Ascending aorta (tissue), 2 donors: ENCODE measurements at places on chromosomes 4 and X.

DNA sequence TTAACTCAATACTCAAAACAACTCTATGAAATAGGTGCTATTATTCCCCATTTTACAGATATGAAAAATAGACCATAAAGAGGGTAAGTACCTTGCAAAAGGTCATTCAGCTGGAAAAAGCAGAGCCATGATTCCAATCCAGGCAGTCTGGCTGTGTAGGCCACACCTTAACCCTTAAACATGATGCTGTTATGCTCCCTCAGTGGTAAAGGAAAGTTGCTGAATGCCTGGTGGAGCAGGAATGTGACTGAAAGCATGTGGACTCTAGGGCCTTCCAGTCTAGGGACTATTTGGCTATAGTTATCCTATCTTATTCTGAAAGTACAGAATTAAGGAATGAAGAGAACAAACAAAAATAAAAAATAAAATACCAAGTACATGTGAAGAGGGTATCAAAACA lies 19.6 kb downstream of the RP2 start:
- no peak for DNase-seq

DNA sequence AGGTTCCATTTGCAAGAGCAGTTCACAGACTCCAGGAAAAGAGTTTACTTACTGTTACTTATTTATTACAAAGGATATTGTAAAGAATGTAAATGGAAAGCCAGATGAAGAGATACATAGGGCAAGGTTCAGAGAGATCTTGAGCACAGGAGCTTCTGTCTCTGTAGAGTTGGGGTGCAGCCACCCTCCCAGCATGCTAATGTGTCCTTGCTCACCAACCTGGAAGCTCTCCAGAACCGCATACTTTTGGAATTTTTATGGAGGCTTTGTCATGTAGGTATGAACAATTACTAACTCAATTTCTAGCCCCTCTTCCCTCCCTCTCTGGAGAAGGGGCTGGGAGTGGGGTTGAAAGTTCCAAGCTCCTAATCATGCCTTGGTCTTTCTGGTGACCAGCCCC lies 857.2 kb downstream of the RPA4 start:
- no peak for DNase-seq

GRCh38 chrX:15413101-15413500 lies 28.9 kb upstream of the VEGFD start:
- no peak for DNase-seq

DNA sequence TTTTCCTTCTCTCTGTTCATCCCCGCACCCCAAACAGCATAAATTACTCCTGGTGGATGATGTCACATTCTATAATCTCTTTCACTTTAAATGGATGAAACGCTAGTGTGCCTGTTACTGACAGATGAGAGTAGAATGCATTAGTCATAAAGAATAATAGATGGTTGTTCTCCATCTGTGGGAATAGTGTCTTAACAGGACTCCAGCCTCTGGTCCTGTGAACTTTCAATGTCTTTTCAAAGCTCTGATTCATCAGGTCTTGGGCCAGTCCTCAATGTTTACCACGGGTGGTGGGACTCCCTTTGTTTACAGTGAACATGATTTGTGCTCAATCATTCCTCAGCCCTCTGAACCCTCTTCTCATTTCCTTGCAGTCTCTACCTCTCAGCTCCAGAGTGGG lies 182.6 kb downstream of the GABRB1 start:
- DNase-seq: no peak

DNA sequence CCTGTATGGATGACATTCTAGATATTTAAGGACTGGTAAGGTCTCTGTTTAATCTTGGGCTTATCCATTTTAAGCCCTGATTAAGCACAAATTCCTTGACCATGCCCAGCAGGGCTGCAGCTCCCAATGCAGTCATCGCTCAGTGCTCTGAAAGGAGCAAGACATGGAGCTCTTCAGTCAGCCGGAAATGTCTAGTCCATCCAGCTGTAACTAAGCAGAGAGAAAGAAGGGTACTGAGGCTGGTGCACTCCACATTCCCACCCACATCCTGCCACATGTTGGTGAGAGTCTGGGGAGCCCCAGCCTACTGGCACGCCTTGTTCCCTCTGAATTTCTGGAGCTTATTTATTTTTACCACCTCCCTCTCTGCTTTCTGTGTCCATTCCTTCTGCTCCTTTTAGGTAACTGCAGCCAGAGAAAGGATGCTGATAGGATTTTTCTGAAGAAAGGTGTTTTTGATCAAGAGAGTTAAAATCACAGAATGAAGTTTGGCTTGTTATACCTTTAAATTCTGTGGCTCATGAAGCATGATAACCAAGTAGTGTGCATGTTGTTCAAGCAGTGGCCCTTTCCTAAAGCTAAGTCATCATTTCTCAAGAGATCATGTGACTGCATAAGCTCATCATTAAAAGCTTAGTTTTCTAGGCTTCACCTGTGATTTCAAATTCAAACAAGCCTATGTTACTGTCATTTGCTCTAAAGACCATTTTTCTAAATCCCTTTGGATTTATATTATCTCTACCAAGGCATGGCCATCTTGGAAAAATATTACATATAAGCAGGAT lies 74.0 kb downstream of the GALNT7 start:
- DNase-seq: no peak

DNA sequence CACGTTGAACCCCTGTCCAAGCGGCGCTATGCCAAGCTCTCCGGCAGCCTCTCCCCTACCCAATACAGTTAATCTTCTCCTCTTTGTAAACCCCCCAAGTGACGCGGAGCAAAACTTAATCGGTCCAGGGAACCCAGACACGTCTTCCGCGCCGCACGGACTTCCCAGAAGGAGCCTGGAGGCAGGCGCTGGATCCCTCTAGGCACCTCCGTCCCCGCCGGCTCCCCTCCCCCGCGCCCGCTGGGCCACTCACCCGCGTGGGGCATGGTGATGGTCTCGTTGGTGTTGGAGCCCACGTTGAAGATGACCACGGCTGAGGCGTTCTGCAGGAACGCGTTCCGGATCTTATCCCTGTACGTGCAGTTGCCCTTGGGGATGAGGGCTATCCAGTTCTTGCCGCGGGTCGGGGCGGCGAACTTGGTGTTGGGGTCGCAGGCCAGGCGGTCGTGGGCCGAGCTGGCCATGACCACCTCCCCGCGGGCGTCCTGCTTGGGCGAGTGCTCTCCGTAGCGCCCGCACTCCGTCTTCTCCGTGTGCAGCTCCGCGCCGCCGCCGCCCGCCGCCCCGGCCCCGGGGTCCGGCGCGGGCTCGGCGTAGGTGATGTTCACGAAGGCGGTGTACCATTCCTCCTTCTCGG lies 1.1 kb downstream of the RNF150 start:
- DNase-seq: no peak

- DNase-seq: no peak
Measured at GRCh38 chr4:189206953-189207352, 733.7 kb upstream of the FRG1 start.

GRCh38 chr4:152290366-152290921 lies 245.4 kb downstream of the FBXW7 start:
- no peak for DNase-seq

DNA sequence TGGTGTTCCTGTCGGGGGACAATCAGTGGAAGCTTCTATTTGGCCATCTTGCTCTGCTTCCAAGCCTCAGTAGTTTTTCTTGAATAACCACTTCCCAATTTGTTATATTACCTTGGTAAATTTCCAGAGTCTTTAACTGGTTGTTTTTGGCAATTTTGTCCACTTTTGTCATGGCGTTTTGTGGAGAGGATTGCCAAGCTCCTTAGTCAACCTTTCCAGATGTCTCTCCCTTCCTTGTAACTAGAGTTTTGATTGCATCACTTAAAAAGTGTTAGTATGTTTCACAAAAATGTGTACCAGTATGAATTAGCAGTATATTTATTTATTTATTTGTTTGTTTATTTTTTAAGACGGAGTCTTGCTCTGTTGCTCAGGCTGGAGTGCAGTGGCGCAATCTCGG lies 15.8 kb upstream of the UXT start:
- DNase-seq: no peak

DNA sequence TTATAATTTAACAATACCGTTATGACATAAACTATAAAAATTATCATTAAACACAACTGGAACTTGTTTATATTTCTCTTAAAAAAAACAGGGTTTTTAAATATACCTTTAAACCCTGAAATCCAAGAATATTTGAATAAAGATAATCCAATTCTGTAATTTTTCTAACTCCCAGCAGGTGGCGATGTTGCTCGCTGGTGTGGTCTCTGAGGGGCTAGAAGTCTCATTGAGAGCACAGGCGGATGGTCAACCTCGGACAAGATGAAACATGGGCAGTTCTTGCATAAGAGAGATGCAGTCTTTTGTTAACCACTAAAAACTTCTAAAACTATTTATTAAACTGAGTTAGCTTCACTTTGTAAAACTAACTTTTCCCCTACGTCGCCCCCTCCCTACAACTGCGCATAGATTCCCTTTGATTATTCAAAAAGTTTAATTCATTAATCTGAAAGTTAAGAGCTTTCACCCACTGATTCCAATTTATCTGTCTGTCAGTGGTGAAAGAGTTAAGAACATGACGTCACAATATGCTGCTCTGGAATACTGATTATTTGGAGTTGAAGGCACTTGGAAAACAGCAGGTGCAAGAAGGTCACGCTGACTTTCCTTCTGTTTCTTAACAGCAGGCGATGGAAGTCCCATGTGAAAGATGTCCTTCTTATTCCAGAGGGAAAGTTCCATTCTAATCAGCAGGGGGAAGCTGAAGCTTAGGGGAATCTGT lies 29.5 kb downstream of the DMP1 start:
- no peak for DNase-seq

- no peak for DNase-seq
Measured at GRCh38 chr4:7062816-7063215, 5.0 kb downstream of the GRPEL1 start.

DNA sequence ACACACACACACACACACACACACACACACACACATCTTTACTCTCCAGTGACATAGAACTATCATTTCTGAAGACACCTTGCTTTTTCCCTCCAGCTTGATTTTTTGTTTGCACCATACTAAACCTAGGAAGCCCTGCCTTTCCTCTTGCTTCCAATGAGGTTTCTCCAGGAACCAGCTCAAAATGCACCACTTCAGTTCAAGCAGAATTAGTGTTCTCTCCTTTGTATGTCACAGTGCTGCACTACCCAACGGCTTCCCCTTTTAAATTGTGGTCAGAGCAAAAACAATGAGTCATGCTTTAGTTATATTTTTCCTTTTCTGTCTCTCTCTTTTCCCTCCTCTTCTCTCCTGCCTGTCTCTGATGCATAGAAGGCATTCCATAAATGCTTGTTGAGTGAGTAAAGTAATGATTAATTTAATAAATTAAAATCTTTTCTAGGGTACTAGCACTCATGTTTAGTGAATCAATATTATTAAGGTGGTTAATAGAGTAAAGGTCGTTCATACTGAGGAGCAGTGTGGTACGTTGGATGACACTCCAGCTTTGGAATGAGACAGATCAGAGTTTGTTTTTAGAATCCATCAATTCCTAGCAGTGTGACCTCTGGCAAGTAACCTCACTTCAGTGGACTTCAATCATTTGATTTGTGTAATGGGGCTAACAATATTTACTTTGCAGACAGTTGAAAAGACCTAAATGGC lies 5.9 kb downstream of the RTL3 start:
- no peak for DNase-seq

DNA sequence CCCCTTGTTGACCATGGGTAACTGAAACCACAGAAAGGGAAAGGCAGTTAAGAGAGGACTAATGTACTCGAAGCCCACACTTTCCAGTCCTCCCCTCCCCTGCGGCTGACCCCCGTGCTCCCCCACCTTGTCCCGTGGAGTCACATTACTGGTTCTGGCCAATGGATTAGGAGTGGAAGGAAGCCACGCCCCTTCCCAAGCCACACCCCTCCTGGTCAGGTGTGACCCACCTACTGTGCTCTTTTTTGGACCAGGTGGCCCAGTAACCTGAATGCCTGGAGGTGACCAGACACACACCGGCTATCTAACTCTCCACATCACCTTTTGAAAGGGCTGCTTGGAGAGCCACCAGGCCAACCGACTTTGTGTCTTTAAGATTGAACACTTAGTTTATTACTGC lies 109.3 kb upstream of the MSX1 start:
- no peak for DNase-seq

GRCh38 chr4:1446502-1447386 lies 40.5 kb upstream of the NKX1-1 start:
- no peak for DNase-seq

DNA sequence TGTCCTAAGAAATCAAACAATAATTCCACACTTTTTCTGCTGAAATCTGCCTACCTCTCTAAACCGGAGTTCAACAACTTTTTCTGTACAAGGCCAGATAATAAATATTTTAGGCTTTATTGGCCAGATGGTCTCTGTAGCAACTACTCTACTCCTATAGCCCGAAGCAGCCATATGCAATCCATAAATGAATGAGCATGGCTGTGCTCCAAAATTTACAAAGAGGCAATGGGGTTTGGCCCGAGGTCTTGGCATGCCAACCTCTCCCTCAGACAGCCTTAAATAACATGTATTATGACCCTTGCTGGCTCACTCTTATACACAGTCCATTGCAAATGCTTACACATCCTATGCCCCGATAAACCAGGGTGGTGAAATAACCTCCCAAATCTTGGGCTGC lies 98.6 kb upstream of the GPM6A start:
- no peak for DNase-seq

DNA sequence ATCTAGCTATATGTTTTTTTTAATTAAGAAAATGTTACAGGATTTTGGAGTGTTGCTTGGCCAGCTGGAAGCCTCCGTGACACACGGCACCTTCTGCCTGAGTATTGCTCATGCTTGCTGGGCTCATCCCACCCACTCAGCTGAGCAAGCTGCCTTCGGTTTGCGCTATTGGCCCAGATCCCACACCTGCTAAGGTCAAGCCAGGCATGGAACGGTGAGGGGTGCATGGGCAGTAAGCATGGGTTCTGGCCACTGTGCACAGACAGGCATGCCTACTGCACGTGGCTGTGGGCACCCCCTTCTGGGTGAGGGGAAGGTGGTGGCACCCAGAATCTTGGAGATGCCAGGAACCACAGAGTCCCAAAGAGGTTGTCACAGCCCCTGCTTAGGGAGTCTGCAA lies 1178.4 kb upstream of the PCDH7 start:
- no peak for DNase-seq

DNA sequence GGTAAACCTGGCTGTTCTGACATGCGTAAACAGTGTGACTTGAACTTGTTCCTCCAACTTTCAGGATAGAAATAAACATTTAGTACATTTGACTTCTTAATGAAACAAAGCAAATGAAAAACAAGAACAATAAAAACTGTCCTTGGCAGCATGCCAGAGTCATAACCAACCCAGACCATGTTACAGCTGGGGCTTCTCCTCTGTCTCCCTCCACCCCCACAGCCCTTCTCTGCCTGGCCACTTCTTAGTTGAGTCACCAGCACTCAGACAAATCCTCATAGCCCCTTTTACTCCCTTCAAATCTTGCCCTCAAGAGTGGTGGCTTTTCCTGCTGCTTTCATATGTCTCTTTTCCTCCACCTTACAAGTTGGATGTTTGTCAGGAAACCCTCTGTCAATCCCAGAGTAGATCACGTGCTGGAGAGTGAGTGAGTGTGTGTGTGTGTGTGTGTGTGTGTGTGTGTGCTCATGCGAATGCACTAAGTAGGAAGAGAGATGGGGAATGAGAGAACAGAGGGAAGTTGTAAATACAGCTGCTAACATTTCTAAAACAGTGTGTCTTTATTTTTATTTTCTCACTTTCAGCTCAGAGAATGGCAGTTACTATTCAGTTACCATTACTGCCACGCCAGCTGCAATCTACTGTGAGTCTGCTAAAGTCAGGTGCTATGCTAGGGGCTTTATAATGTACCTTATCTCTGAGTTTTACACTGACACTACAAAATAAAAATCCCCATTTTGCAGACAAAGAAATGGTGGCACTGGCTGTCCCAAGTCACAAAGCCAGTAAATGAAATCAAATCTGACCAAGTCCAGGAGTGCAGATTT lies 15.0 kb downstream of the SCARB2 start:
- no peak for DNase-seq

GRCh38 chr4:154722262-154722661 lies 21.5 kb upstream of the LRAT start:
- no peak for DNase-seq

- peak; percentile 41 for DNase-seq
Measured at GRCh38 chr4:8293131-8293975, 23.8 kb downstream of the HTRA3 start.
